ENCODE measurements at places on chromosomes 1 and 21.

DNA sequence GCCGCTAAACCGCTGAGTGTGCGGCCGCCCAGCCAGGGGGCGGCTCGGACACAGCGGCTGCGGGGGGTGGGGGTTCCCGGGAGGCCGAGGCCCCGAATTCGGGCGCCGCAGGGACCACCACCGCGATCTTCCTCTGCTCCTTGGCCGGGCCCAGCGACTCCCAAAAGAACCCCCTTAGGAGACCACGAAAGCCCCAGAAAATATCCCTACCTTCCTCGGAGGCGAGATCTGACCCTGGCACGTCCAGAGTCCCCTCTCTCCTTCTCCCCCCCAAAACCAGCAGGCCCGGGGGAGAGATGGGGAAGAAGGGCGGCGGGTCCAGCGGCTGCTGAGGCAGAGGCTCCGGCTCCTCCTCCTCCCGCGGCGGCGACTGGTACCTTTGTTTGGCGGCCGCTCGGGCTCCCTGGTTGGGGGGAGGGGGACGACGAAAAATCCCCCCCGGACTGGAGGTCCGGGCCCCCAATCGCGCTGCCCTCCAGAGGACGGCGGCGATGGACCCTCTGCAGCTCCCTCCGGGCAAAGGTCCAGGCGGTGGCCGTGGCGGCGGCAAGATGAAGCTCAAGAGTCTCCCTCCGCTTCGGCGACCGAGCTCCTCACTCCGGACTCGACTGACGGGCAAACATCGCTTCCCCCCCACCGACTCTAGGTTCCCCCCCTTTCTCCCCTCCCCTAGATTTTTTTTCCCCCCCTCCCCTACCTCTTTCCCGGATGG, at the start of gene ARID4B:
Gene ARID4B, minus strand, starts transcription at position 621 of the 712 bp plus-strand sequence. CDS start 1,260 bp downstream, outside the sequence.
- no peak for DNase-seq

DNA sequence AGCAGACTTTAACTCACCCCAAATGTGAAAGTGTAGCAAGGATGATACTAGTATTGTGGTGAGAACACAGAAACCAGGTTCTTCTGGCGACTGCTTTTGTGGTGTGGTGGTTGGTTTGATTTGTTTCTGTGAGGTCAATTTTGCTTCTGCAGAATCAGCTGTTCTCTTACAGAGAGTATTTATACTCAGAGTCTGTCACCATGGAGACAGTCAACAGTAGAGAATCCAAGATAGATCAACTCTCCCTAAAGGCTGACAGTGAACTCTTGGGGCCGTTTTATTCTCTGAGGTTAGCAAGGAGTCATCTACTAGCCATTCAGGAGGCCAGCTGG, at the start of gene CFAP107:
Gene CFAP107, plus strand, starts transcription at position 209 of the 332 bp plus-strand sequence. CDS start 231 bp downstream, outside the sequence.
- no peak for DNase-seq

- DNase-seq: no peak
These were observed 17.7 kb downstream of the FOXJ3 start for GRCh38 chr1:42317308-42317707.

GRCh38 chr1:174580801-174581200, 133.0 kb downstream of the GPR52 start:
- DNase-seq: no peak

GRCh38 chr21:16404776-16405175, 675.0 kb downstream of the USP25 start:
- DNase-seq: no peak

- DNase-seq: no peak
These were observed 37.2 kb downstream of the LRRC8C start for GRCh38 chr1:89670163-89670562.

DNA sequence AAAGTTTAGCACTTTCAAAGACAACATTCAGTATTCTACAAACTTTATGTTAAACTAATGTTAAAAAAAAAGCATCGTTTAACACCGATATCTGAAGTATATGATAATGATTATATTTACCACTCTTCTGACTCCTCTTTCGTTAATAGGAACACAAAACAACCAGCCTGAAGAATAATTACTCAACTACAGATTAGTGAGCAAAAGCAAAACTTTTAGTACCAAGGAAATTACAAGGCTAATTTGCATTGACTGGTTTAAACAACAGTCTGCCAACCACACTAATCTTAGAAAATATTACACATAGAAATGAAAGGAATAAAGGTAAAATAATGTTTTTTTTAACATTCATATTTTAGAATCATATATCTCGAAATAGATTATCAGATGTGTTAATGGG, 500.7 kb downstream of the LMO4 start:
- DNase-seq: no peak

- no peak for DNase-seq
These were observed 89.2 kb downstream of the TRIM11 start for GRCh38 chr1:228317411-228317828.

GRCh38 chr1:198734323-198735008, 95.6 kb downstream of the PTPRC start:
- no peak for DNase-seq

DNA sequence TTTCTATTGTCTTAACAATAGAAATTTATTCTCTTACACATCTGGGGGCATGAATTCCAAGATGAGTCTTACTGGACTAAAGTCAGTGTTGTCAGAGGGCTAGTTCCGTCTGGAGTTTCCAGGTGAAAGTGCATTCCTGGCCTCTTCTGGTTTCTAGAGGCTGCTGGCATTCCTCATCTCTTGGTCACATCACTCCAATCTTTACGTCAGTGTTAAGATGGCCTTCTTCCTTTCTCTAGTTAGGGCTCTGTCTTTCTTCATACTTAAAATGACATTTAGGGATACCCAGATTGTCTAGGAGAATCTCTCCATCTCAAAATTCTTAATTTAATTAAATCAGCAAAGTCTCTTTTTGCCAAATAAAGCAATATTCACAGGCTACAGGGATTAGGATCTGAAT, 13.3 kb upstream of the PDC start:
- DNase-seq: no peak

DNA sequence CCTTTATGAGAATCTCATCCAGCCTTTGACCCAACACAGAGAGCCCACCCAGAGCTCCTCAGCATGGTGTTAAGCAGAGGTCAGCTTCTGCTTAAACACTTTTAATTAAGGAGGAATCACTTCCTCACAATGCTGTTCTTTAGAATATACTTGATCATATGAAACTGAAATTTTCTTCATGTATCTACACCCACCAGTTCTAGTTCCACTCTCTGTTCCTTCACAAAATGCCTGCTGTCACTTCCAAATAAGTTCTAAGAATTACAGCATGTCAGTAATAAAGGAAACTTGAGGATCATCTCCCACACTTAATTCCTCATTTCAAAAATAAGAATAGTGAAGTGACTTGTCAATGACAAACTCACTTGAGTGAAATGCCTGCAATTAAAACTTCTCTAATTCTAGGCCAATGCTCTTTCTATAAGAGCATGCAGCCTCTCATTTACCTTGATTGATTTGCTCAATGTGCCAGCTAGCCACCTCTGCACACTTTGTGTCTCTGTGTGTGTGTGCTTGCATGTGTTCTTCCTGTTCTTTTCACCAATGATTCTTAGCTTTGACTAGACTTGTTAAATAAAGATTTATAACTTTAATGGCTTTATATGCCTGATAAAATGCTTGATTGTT, 356.3 kb downstream of the PLPP3 start:
- DNase-seq: no peak

GRCh38 chr21:46206163-46207005, 22.1 kb upstream of the SPATC1L start:
- DNase-seq: no peak

- no peak for DNase-seq
These were observed 36.9 kb downstream of the PTGFR start for GRCh38 chr1:78527706-78528105.

GRCh38 chr1:151327223-151327902, at the start of gene PI4KB:
PI4KB (minus strand) TSS chr1:151327416; CDS start chr1:151316481, 10,935 bp downstream.
- DNase-seq: peak; percentile 92

GRCh38 chr1:172916116-172916515, 134.6 kb downstream of the TNFSF18 start:
- DNase-seq: no peak

GRCh38 chr1:116257341-116257767, 115.7 kb upstream of the ATP1A1 start:
- DNase-seq: no peak

DNA sequence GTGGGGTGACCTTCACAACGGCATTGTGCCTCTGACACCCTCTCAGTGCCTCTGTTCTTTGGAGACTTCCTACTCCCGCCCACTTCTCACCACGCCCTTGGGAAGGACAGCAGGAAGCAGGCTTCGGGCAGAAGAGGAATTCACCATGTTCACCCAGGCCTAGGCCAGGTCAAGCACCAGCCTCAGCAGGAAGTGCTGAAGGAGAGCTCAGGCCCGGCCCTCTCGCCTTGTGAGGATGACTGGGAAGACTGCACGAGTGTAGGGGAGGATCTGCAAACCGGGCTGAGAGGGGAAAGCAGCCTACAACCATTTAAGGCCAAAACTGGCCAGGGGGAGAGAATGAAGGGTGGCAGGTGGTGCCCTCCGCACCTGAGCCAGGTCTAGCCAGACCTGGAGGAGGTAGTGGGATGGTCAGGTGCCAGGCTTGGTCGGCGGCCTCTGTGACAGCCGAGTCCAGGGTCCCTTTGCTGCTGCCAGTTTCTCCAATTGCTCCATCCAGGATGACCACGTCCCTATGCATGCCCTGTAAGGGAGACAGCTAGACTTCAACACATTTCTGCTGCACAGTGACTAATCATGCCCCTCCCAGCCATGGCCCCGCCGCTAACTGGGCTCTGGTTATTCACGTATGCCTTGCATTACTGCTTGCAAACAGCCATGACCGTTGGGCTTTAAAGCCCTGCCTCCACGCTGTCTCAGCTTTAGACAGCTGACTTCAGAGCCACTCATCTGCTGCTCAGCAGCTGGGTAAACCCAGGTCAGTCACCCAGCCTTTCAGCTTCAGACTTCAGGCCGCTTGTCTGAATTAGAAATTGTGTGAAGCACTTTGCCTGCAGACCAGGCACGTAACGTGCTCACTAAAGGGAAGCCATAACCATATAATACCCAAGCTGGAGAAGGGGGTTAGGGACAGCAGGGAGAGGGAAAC, 8.9 kb downstream of the MRTO4 start:
- no peak for DNase-seq
